ENCODE measurements at places on chromosomes 13 and 19.

DNA sequence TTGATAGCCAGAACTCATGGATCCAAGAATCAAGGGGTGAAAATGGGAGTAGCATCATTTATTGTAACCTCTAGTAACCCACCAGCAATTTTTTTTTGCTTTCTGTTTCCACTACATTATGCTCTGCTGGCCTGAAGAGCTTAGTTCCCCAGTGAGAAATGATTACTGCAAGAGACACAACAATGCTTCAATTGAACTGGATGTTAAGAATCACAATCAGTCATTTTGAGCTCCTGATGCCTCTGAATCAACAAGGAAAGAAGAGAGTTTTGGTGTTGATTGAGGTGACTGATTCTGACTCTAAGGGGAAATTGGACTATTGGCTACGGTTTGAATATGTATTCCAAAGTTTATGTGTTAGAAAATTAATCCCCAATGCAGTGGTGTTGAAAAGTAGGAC is 1084.4 kb downstream of the SLITRK1 start:
- no peak for DNase-seq

- DNase-seq: no peak
Observed at GRCh38 chr19:45385392-45386221, 15.2 kb upstream of the ERCC2 start.

GRCh38 chr13:113581871-113582270 is 2.7 kb upstream of the TFDP1 start:
- DNase-seq: no peak

- DNase-seq: peak; percentile 58
Observed at GRCh38 chr19:19540064-19540714, 2.1 kb downstream of the CILP2 start.

GRCh38 chr19:4197625-4198466 is 15.4 kb downstream of the ANKRD24 start:
- no peak for DNase-seq

GRCh38 chr13:110173247-110173818 is 133.6 kb downstream of the COL4A1 start:
- no peak for DNase-seq

- DNase-seq: no peak
Observed at GRCh38 chr13:106551350-106551749, 15.9 kb upstream of the EFNB2 start.

GRCh38 chr13:72788831-72789230 is 6.9 kb downstream of the PIBF1 start:
- DNase-seq: no peak

GRCh38 chr13:32471187-32471922 is 43.4 kb upstream of the N4BP2L1 start:
- no peak for DNase-seq

- DNase-seq: no peak
Observed at GRCh38 chr13:27358420-27358819, 66.0 kb upstream of the GTF3A start.

DNA sequence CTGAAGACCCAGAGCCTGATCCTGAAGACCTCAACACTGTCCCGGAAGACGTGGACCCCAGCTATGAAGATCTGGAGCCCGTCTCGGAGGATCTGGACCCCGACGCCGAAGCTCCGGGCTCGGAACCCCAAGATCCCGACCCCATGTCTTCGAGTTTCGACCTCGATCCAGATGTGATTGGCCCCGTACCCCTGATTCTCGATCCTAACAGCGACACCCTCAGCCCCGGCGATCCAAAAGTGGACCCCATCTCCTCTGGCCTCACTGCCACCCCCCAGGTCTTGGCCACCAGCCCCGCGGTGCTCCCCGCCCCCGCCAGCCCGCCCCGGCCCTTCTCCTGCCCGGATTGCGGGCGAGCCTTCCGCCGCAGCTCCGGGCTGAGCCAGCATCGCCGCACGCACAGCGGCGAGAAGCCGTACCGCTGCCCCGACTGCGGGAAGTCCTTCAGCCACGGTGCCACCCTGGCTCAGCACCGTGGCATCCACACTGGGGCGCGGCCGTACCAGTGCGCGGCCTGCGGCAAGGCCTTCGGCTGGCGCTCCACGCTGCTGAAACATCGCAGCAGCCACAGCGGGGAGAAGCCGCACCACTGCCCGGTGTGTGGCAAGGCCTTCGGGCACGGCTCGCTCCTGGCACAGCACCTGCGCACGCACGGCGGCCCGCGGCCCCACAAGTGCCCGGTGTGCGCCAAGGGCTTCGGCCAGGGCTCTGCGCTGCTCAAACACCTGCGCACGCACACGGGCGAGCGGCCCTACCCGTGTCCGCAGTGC is 2.9 kb upstream of the MCOLN1 start:
- DNase-seq: no peak

DNA sequence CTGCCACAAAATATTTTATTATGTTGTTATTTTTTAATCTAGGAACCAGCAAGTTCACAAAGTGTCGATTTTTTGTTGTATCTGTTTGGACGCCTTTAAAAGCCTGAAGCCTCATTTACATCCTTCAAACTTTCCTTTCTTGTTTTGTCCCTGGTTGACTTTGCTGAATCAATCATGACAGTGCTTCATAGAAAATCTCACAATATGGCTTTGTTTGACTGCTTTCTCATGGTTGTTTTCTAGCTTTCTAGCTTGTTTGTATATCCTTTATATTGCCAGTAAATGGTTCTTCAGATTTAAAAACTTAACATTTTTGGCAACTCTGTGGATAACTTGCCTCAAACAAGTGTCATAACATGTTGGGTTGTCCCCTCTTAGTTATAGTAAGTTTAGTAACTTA is 84.1 kb upstream of the ATXN8OS start:
- no peak for DNase-seq

GRCh38 chr13:20165417-20166257 is 4.8 kb upstream of the GJA3 start:
- DNase-seq: no peak

DNA sequence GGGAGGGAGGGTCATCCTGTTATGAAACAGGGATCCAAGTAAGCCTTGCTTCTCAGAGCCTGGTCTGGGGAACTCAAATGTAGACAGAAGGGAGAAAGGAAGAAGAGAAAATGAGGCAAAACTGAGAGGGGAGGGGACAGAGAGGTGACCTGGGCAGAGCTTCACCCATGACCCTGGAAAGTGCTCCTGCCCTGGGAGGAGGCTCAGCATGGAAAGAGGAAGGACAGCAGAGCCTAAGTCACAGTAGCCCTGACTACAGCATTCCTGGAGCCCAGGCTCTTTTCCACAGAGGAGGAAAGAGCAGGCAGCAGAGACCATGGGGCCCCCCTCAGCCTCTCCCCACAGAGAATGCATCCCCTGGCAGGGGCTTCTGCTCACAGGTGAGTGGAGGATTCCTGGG is at the start of gene CEACAM3:
Gene CEACAM3 (plus strand): TSS at position 226 of the 400 bp plus-strand sequence. CDS start 91 bp downstream, at position 317.
- no peak for DNase-seq

DNA sequence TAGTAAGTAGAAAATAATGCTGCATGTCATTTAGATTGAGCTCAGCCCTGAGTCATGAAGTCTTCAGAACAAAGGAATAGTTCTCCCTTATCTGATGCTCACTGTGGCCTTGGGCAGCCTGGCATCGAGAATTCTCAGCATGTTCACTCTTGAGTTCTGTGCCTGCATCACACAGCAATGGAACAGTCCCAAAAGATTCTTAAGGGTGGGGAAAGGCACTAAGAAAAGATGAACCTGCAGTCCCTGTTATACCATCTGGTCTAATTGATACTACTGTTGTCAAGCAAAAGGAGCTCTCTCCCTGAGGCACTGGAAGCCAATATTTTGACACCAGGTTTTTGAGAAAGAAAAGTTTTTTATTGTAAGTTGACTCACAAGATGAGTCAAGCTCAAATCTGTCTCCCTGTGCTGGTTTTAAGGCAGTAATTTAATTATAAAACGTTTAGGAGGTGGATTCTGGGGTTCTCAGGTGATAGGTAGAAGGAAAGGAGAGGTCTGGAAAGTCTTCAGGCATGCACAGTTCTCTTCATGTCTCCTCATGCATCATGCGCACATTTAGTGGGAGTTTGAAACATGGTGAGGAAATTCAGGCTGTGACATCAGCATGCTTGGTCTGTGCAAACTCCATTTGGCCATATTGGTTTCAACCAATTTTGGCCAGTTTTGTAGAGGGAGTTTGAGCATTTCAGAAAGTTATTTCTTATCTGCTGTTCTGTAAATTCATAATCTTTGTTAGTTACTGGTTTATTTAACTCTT is 38.1 kb upstream of the ZNF766 start:
- DNase-seq: no peak

GRCh38 chr19:54364775-54365257 is at the start of gene LAIR1:
Gene LAIR1, minus strand, starts transcription at chr19:54364931. Its CDS starts 127 bp downstream, at chr19:54364804.
- DNase-seq: no peak

GRCh38 chr13:93927431-93927830 is 552.1 kb downstream of the DCT start:
- no peak for DNase-seq

DNA sequence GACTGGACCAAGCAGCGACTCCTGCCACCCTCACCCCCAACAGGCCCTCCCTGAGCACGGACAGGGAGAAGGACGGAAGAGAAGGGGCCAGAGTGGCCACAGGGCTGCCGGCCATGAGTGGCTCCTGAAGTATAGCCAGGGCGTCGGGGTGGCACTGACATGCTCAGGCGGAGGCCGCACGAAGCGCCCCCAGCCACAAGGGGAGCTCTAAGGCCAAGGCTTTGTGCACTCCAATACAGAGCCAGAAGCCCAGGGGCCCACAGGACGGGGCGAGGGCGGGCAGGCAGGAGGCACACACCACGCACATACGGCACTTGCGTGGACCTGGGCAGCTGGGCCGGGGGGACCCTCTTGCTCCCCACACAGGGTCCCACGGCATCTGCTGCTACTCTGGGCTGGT is 52.0 kb downstream of the KLF2 start:
- peak; percentile 39 for DNase-seq

DNA sequence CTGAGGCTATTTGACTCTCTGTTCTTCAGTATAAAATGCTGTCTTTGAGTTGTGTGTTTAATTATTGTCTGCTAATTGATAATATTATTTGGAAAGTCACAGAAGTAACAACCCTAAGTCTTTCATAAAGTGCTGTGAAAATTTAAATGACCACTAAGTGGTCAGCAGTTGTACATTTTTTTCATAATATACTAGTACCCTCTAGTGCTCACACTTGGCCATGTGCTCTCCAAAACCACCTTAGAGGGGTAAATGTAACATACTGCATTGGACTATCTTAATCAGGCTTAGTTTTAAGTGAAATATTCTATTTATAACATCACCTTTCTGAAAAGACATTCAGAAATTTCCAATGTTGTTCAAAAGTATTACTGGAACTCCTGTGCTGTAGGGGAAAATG is 745.3 kb downstream of the GPC5 start:
- DNase-seq: no peak

DNA sequence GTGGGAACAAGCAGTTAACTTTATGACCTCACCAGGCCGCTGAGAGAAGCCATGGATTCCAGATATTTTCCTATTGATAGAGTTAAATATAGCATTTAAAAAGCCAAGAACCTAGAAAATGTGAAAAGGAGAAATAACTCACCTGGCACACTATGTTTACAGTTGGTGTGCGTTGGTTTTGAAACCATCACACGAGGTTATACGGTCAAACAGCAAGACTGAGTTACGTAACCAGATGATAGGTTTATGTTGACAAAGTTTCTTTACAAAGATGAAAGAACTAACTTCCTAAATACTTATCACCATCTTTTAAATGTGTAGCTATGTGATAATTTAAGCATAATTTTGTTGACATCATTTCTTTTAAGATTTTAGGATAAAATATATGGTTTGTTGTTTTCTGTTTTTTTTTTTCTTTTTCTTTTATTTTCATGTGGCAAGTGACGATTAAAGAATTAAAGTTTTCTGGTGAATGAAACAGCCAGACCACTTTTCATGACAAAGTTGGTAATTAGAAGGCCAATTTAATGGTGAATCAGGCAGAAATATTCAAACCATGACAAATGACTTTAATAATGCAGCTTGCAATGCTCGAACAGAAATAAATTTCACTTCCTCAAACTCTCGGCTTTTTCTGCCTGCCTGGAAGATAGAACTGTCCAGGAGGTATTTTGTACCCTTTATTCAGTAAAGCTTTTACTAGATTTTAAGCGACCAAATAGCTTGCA is 339.1 kb upstream of the OBI1 start:
- no peak for DNase-seq

GRCh38 chr13:46015366-46015765 is 37.2 kb downstream of the ZC3H13 start:
- no peak for DNase-seq

DNA sequence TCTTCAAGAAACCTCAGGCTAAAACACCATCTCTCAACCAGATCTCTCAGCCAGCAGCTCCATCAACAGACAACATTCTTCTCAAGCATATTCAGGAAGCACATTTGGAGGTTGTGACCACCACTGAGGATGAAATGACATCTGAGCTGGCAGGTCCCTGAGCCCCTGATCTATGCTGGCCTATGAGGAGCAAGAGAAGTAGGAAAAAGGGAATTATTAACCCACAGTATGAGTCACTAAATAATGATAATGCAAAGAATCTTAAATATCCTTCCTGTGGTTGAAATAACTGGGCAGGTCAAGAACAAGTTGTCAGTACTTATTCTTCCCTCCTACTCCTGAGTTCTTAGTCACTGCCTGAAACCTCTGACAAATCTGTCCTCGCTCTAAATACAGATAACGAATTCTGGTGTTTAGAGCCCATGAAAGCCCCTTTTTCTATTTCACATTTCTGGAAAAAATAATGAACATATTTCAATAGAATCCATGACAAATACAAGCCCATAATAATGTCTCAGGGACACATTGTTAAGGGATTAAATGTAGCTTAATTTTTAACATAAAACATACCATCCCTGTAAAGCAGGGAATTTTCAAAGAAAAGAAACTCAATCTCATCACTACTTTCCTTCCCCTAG is 225.8 kb upstream of the IRS2 start:
- no peak for DNase-seq
